ENCODE measurements at places on chromosomes 5 and 9. TPM values are rescaled to one million over a fixed set of nuclear protein-coding genes. Genes with fewer than 3 reads are reported as not detected.

GRCh38 chr5:94081088-94081487, 339.7 kb upstream of the POU5F2 start:
- DNase-seq: no peak
- no peaks in the 10 kb centered on the region for H3K36me3 ChIP-seq
- H3K4me1 ChIP-seq: no peaks in the 10 kb centered on the region

GRCh38 chr5:54673523-54674225, 156.1 kb downstream of the SNX18 start:
- no peaks in the 10 kb centered on the region for H3K36me3 ChIP-seq
- no peaks in the 10 kb centered on the region for H3K4me1 ChIP-seq

- H3K4me3 ChIP-seq: no peak overlapping the region
- no peak overlapping the region for H3K27ac ChIP-seq
- H3K36me3 ChIP-seq: no peaks in the 10 kb centered on the region
- no peaks in the 10 kb centered on the region for H3K27me3 ChIP-seq
- no peaks in the 10 kb centered on the region for H3K4me1 ChIP-seq
These were observed 73.2 kb upstream of the RARS1 start for GRCh38 chr5:168413062-168413461.

- H3K4me3 ChIP-seq: no peak overlapping the region
- H3K27ac ChIP-seq: no peak overlapping the region
- peaks cover 14% of the 10 kb centered on the region for H3K4me1 ChIP-seq
- H3K27me3 ChIP-seq: no peaks in the 10 kb centered on the region
These were observed 3.5 kb downstream of the ALDH7A1 start for GRCh38 chr5:126591549-126591948.

GRCh38 chr5:122584411-122585300, 190.2 kb upstream of the SNX2 start:
- H3K27ac ChIP-seq: no peak overlapping the region
- no peaks in the 10 kb centered on the region for H3K36me3 ChIP-seq
- H3K4me1 ChIP-seq: no peaks in the 10 kb centered on the region
- no peaks in the 10 kb centered on the region for H3K27me3 ChIP-seq
- H3K4me3 ChIP-seq: no peak overlapping the region
- DNase-seq: no peak

DNA sequence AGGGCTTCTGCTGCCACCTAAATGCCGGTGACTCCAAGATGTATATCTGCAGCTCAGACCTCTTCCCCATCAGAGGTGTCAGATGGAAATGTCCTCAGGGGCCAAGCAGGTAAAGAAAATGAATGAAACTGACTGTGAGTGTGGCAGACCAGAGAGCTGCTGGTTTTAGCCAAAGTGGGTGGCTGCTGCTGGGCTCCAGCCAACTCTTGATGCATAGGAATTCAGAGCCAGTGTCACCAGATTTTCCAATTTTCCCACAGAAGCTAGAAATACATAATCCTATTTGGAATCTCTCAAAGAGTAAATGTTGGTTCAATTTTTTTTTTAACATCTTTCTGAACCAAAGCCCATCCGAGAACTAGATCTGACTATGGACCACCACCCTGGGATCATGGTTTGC, 161.2 kb upstream of the SPRY4 start:
- peaks cover 75% of the 10 kb centered on the region for H3K27me3 ChIP-seq
- no peak for DNase-seq
- no peak overlapping the region for H3K4me3 ChIP-seq
- H3K27ac ChIP-seq: no peak overlapping the region
- H3K4me1 ChIP-seq: peaks cover 6% of the 10 kb centered on the region

STK32A gene
- total RNA-seq: 16.7 TPM

DNA sequence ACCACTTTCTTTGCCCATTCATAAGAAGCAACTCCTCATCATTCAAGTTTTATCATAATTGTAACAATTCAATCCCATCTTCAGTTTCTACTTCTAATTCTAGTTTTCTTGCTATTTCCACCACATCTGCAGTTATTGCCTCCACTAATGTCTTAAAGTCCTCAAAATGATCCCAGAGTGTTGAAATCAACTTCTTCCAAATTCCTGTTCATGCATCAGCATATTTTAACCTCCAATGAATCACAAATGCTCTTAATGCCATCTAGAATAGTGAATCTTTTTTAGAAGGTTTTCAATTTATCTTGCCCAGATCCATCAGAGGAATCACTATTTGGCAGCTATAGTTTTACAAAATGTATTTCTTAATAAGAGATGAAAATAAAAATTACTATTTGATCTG, 3.2 kb upstream of the SRP19 start:
- H3K4me3 ChIP-seq: no peak overlapping the region
- H3K27me3 ChIP-seq: peaks cover 41% of the 10 kb centered on the region
- DNase-seq: no peak
- no peaks in the 10 kb centered on the region for H3K36me3 ChIP-seq

- peaks cover 20% of the 10 kb centered on the region for H3K4me1 ChIP-seq
- H3K36me3 ChIP-seq: no peaks in the 10 kb centered on the region
- H3K27ac ChIP-seq: no peak overlapping the region
- no peak overlapping the region for H3K4me3 ChIP-seq
- H3K27me3 ChIP-seq: no peaks in the 10 kb centered on the region
These were observed 51.2 kb downstream of the SLC1A3 start for GRCh38 chr5:36657563-36657995.

- peaks cover 35% of the 10 kb centered on the region for H3K4me1 ChIP-seq
- H3K36me3 ChIP-seq: no peaks in the 10 kb centered on the region
- H3K4me3 ChIP-seq: no peak overlapping the region
- no peak overlapping the region for H3K27ac ChIP-seq
These were observed 258.3 kb upstream of the VLDLR start for GRCh38 chr9:2363138-2363745.

ZFP2 gene
- total RNA-seq: 14.5 TPM

DNA sequence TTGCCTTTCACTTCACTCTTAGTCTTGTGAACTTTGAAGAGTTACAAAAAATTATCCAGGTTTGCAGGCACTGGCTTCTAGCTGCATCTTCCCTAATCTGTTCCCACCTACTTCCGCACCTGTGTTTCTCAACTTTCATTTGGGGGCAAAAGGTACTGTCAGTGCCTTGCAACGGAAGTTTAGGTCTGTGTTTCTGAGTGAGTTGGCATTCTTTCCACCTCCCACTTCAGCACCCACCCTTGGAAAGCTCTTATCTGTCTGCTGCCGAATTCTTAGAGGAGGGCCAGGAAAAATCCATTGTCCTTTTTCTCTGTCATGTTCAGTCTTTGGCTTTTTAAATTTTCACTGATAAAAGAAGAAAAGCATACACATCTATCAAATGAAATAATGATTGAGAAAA, 89.7 kb upstream of the RASGRF2 start:
- no peak overlapping the region for H3K4me3 ChIP-seq
- no peak overlapping the region for H3K27ac ChIP-seq
- DNase-seq: no peak
- H3K4me1 ChIP-seq: peaks cover 5% of the 10 kb centered on the region
- no peaks in the 10 kb centered on the region for H3K27me3 ChIP-seq

- no peaks in the 10 kb centered on the region for H3K4me1 ChIP-seq
- H3K27ac ChIP-seq: no peak overlapping the region
- H3K27me3 ChIP-seq: no peaks in the 10 kb centered on the region
- H3K4me3 ChIP-seq: no peak overlapping the region
- no peaks in the 10 kb centered on the region for H3K36me3 ChIP-seq
These were observed 12.3 kb downstream of the FNBP1 start for GRCh38 chr9:130030651-130031127.

DNA sequence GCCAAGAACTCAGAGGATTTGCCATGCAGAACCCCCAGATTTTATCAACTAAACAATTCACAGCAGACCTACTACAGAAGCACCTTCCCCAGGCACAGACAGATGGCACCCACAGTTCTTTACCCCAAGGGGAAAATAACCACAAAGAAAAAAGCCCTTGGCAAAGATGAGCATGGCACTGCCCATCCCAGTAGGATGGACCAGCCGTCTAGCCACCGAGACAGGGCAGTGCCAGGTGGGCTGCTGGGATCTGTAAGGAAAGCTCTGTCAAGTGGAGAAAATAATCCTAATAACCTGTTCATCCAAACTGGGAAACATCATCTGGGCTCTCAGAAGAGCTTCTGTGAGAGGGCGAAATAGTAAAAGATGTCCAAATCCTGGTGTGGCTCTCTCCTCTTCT, 130.0 kb downstream of the COL23A1 start:
- H3K27ac ChIP-seq: no peak overlapping the region
- no peaks in the 10 kb centered on the region for H3K27me3 ChIP-seq
- no peaks in the 10 kb centered on the region for H3K36me3 ChIP-seq
- no peak for DNase-seq
- peaks cover 7% of the 10 kb centered on the region for H3K4me1 ChIP-seq
- H3K4me3 ChIP-seq: no peak overlapping the region

F12 gene
- total RNA-seq: 2.0 TPM

ADAMTSL1 gene
- 2.7 TPM for total RNA-seq
